Stimulated activated CD4-positive, alpha-beta T cell treated with anti-CD3 and anti-CD28 coated beads, Interleukin-15, amount 100 ng/mL, for 48 hours (primary cell): ENCODE measurements at places on chromosomes 3 and 15.

DNA sequence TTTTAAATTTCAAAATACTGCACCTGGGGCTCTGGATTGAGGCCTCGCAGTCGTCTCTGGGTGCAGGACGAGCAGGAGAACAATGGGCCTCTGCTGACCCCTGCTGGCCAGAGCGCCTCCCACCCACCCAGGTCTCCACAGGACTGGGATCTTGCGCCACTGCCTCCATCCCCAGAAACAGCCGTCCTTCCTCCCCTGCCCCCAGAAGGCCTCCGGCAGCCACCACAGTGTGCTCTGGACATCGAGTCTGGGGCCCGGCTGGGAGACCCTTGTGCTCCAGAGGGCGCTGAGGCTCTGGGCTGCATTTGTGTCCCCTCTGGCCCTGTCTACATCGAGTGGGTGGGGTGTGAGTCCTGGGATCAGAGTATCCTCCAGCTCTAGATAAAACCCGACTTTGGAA lies 6.7 kb upstream of the ACSBG1 start:
- peak; percentile 67 for DNase-seq

GRCh38 chr3:184942735-184943134 lies 130.8 kb downstream of the VPS8 start:
- no peak for DNase-seq

- no peak for DNase-seq
These were observed 914.9 kb upstream of the EPHA6 start for GRCh38 chr3:95899494-95899893.

DNA sequence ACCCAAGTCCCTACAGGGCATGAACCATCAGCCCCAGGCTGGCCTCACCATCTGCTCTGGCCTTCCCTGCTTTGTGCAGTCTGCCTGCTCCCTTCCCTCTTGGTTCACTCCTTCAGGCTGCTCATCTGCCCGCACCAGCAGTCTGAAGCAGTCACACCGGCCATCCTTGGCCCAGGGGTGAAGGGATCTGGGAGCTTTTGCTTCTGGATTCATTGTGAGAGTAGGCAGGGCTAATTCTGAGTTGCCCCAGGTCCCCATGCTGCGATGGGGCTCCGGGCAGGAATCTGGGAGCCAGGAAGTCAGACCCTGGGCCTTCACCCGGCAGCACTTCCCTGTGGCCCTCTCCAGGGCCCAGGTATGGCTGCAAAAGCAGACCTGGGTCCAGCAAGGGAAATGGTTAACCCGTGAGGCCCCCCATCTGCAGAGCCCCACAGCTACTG lies 99.7 kb downstream of the VGLL4 start:
- no peak for DNase-seq

DNA sequence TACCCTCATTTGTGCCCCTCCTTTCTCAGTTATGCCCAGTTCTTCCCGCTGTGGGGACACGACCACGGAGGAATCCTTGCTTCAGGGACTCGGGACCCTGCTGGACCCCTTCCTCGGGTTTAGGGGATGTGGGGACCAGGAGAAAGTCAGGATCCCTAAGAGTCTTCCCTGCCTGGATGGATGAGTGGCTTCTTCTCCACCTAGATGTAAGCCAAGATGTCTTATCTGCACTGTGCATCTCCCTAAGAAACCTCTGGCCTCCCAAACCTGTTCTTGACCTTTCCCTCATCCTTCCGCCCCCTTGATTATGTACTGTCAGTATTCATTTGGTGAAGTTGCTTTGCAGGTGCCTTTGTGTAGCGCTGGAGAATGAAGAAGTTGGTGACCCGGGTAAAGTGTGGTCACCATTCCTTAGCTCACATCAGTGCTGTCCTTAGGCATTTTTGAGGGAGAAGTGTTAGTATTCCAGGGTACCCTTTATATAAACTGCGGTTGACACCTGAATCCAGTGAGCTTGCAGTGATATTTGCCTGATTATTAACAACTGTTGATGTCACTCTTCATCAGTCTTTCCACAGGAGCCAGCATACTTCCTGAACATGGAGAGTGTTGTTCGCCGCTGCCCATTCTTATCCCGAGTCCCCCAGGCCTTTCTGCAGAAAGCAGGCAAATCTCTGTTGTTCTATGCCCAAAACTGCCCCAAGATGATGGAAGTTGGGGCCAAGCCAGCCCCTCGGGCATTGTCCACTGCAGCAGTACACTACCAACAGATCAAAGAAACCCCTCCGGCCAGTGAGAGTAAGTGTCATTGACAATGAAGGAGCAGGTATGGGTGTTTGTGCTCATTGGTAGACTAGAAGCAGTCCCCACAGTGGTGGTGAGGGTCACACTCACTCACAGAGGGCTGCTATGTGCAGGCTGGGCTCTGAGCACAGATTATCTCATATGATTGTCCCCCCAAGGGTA lies 966 bp downstream of the ALAS1 start:
- DNase-seq = no peak

- no peak for DNase-seq
These were observed 26.9 kb upstream of the MYO1E start for GRCh38 chr15:59399465-59400102.

DNA sequence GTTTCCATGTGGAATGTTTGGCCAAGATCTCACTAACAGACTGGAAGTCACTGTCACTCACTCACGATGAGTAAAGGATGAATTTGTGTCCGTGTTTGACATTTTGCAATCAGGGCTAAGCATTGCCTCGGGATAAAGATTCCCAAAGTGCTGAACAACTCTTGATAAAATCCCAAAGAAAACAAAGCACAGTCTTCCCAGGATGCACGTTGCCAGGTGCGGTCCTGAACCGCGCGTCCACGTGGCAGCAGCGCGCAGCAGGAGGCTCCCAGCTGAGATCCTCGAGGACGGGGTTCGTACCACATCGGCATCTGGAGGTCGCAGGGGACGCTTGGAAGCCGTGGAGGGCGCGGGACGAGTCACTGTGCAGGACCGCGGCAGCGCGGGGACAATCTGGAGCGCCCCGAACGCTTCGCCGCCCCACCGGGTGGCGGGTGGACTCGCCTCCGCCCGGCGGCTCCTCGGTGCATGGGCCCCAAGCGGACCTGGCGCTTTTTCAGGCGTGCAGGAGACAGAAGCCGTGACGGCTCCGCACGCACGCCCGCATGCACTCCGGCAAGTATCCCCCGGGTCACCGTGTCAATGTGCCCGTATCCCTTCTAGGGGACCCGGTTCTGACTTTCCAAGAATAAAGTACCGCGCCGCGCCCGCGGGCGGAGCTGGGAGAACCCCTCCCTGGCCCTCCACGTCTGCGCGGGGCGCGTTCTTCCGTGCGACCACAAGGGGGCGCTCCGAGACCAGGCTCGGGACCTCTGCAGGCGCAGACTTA lies 17.7 kb downstream of the CPN2 start:
- DNase-seq = peak; percentile 72

- DNase-seq = no peak
These were observed 147.7 kb upstream of the TSC22D2 start for GRCh38 chr3:150260398-150260710.

DNA sequence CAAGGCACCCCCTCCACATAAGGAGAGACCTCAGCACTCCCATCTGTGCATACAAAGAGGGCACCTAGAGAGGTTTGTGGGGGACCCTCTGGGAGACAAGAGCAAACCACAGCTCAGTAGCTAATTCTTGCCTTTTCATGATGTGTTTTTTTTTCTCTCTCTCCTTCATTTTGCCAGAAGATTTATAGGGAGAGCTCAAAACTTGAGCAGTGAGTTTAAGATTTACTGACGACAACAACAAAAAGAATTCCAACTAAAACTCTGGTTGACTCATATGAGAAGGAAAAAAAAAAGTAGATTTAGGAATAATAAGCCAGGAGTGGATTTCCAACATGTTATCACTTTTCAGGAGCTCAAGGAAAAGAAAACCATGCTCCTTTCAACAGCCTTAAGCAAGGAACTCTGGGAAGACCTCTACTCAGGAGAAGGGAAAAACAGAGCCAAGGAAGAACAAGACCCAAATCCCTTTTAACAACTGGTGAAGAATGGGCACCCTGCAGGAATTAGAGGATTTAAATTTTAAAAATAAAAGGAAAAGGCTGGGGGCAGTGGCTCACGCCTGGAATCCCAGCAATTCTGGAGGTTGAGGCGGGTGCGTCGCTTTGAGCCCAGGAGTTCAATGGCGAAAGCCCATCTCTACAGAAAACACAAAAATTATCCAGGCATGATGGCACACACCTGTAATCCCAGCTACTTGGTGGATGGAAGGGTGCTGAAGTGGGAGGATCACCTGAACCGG lies 58.2 kb upstream of the RAD18 start:
- DNase-seq = no peak

DNA sequence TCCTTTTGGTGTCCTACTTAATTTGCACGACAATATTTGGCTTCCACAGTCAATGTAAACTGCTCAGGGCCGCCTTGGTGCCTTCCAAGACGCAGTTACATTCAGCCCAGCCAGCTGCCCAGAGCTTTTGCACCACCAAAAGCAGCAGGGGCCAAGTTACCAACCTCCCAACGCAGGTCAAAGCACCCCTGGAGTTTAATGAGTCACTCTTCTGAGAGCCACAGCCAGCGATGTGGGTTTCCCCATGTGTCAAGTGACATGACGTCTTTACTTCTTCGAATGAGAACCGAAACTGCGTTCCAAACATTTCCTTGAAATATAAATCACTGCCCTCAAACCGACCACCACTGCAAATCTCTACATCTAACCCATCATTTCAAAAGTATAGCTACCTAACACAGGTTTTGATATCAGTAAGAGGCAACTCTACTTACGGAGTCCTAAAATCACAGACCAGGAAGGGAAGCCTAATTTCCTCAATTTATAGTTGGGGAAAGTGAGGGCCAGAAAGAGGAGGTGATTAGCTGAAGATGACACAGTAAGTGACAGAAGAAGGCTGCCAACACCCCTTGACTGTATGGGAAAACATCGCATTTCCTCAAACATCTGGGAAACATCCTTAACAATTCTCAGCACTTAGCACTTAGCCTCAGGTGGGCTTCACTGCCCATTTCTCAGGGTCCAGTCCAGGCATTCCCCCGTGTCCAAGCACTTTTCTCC lies 24.5 kb downstream of the MB21D2 start:
- DNase-seq = peak; percentile 66

DNA sequence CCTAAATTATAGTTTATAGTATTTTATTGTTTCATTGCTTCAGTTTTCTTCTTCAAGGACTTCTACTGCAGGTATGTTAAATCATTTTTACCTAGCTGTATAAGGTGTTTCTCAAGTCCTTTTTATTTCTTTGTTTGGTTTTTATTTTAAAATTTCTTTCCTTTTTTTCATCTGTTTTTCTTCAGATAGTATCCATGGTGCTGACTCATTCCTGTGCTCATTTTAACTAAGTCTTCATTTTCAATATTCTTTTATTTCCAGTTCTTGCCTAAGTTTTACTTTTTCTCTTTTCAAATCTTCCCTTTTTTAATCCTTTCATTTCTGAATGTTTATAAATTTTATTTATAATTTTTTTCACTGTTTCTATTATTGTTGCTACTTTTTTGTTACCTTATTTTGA lies 42.3 kb upstream of the STIMATE start:
- no peak for DNase-seq

DNA sequence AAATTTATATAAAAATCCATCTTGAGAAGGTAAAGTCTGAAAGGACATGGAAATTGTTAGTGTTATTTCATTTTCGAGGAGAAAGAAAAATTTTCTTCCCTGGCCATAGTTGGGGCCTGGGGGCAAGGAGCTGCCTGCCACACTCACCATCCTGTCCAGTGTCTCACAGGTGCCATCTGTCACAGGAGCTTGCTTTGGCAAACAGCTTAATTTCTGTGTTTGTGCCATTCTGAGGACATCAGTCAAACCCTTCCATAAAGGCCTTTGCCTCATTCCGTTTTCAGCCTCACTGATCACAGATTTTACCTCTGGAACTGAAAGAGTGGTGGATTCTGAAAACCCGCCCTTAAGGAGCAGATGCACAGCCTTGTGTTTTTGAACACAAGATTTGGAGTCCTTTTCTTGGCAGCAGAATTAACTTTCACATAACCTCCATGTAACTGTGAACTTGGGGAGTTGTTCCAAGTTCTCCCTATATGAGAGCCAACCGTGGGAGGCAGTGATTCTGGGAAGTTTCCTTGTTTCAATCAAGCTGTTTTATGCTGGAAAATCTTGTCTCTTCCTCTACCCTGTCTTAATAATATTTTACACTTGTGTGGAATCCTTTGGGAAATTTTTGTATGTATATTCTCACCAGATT lies 254.7 kb downstream of the CACNA2D3 start:
- DNase-seq = no peak

- DNase-seq = no peak
These were observed 21.8 kb upstream of the CLDN16 start for GRCh38 chr3:190366133-190366532.

GRCh38 chr3:156483426-156483825 lies 71.5 kb downstream of the SSR3 start:
- no peak for DNase-seq

GRCh38 chr15:92781925-92782453 lies 118.1 kb upstream of the CHD2 start:
- no peak for DNase-seq

GRCh38 chr3:156609546-156609945 lies 54.6 kb upstream of the SSR3 start:
- DNase-seq = no peak

DNA sequence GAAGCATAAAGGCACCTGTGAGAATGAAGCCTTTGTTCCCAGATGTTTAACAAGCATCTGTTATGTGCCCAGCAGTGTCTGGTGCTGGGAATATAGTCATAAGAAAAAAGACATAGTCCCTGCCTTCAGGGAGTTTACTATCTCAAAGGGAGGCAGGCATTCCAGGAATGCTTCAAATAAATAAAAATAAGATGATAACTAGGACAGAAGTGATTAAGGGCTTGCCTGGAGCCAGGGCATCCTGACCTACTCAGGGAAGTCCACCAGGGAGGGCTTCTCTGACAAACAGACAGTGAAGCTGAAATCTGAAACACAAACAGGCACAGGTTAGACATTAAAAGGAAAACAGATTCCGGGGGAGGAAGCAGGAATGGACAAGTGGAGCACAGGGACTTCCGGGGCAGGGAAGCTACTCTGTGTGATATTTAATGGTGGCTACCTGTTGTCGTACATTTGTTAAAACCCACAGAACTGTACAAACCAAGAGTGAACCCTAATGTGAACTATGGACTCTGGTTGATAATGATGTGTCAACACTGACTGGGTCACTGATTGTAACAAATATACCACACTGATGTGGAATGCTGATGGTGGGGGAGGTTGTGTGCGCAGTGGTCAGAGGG lies 53.3 kb downstream of the ITGB5 start:
- DNase-seq = no peak

DNA sequence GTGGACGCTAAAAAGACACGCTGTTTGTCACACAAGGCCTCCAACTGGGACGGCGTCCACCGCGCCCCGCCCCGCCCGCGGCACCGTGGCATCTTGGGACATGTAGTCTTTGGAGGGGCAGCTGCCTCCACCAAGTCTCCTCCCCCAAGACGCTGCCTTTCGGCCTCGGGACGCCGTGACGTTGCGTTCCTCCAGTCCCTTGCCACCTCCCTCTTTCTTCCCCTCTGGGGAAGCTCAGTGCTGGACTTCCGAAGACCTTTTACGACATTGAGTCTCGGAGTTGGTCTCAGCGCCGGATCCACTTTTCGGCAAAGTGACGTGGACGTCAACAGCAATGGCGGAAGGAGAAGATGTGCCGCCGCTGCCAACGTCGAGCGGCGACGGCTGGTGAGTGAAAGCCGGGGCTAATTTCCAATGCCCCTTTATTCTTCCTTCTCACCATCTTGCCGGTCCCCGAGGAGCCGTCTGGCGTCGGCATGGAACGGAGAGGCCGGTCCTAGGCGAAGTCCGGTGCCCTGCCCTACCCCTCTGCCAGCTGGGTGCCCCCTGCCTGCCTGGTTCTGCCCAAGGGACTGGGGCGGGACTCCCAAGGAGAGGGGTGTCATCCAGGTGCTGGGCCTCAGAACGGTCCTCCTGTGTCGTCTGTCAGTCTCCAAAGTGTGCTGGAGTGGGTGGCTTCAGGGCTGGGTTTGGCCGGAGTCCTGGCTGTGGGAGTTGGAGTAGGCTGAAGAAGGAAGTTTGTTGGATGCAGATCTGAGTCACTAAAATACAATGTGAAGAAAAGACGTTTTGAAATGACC lies at the start of gene TBC1D23:
Gene TBC1D23, plus strand, starts transcription at position 308 of the 800 bp plus-strand sequence. Its CDS starts 27 bp downstream, at position 335.
- DNase-seq = peak; percentile 97
